PC-3 (cell line): ENCODE measurements at places on chromosomes 13 and 19.
A peak's percentile ranks its signal among the peaks of the same experiment; 100 is the strongest.

GRCh38 chr19:3780786-3781304 lies 5.3 kb downstream of the MATK start:
- DNase-seq: peak; percentile 4

- DNase-seq: peak; percentile 88
Measured at GRCh38 chr13:110017379-110017778, 231.0 kb upstream of the IRS2 start.

GRCh38 chr13:101915331-101915730 lies 462.9 kb downstream of the ITGBL1 start:
- no peak for DNase-seq

DNA sequence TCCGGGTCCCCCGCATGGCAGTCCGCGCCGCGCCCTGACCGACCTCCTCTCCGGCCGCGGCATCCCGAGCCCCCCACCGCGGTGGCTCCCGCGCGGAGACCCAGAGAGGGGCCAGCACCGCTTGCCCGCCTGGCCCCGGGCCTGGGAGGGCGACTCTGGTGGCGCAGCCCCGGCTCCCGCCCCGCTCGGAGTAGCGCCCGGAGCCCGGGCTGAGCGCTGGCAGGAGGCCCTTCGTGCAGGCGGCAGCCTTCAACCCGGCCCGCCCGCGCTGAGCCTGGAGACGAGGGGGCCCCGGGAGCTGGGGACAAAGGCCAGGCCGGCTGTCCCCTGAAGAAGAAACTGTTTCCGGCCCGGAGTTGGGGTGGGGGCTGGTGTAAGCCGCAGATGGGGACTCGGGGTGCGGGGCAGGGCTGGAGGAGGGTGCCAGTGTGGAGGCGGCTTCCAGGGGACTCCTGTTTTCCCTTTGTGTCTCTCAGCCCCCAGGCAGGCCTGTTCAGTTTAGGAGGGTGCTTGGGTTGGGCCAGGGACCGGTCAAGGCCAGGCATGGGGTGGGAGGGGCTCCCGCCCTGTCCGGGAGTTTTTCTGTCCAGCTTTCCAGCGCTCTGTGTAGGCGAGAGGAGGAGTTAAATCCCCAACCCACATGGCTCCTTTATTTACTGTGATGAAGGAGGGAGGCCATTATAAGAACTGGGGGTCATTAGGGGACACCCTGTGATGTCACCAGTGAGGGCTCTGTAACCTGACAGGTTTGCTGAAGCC lies 935 bp downstream of the LRP3 start:
- DNase-seq: peak; percentile 13

DNA sequence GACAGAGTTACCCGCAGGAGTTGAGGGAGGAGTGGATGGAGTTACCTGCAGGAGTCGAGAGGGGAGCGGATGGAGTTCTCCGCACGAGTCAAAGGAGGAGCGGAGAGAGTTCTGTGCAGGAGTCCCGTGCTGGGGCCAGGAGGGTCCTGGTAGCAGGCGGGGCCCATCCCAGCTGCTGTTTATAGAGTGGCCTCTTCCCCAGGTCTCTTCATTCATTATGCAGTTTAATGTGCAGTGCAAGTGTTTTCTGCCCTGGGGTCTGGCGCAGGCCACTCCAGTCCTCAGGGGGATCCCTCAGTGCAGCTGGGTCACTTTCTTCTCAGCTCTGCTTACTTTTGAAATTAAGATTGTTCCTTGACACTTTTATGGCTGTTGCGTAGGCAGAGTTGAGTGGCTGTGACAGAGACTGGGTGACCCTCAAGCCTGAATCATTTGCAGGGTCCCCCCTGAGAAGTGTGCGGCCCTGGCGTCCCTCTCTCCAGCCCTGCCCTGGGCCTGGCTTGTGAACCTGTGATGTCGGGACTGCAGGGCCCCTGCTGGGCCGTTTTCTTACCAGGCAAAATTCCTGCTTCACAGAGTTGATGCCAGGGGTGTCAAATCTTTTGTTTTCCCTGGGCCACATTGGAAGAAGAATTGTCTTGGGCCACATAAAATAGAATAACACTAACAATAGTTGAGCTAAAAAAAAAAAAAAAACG lies 17.9 kb downstream of the TFDP1 start:
- DNase-seq: no peak

DNA sequence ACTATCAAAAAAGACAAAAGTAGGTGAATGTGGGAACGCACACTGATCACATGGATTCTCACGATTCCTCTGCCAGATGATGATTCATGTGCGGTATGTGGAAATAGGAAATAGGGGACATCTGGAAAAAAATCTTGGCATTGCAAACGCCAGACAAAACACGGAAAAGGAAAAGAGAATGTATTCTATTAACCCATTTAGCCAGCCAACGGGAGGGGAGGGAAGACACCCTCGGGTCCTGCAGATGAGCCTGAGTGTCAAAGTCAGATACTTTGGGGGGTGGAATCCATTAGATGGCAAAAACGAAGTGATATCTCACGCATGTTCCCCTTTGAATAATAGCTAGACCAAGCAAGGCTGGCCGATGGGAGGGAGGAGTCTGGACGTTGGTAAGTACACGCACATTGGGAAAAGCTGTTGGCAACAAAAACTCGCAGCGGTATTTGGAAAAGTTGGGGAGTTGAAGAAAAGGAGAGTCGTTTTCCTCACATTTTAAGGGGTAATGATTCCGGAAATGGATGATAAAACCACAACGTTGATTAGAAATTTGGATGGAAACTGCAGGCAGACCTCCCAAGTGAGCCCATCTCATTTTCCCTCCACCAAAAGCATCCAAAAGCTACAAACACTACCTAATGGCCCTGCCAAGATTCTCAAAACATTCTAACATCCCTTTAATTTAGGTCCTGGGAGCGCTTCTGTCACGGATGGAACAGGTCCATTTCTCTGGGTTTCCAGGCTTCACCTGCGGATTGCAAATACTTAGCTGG lies 73.6 kb downstream of the COL4A1 start:
- DNase-seq: peak; percentile 66
